ENCODE measurements at places on chromosomes 1 and 21.

- H3K4me1 ChIP-seq = no peaks in the 10 kb centered on the region
- H3K27me3 ChIP-seq = no peaks in the 10 kb centered on the region
- H3K27ac ChIP-seq = no peak overlapping the region
Measured at GRCh38 chr1:236173174-236173767, 30.9 kb downstream of the GPR137B start.

DNA sequence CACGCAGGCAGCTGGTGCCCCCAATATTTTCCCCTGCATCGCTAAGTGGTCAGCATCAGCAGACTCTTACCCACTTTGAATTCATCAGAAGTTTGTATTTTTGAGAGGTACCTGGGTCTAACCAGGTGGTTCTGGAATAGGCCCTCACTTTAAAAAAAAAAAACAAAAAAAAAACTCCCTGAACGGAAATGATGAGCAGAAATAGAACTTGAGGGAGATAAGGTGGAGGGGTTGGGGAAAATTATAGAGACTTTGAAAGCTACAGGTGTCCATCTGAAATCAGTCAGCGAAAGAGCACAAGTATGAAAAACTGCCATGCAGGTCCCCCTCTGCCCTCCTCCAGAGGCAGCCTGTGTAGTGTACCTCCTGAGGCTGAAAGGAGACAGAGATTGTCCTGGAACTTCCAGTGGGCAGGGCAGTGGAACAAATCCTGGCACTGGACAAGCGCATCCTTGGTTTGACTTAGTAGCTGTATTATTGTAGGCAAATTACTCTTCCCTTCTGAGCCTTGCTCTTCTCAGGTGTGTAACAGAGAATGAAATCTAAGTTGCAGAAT lies 1.2 kb downstream of the SLAMF7 start:
- H3K4me3 ChIP-seq = peak overlapping the region; percentile 79
- peaks cover 87% of the 10 kb centered on the region for H3K4me1 ChIP-seq
- peak overlapping the region; percentile 94 for H3K27ac ChIP-seq

DNA sequence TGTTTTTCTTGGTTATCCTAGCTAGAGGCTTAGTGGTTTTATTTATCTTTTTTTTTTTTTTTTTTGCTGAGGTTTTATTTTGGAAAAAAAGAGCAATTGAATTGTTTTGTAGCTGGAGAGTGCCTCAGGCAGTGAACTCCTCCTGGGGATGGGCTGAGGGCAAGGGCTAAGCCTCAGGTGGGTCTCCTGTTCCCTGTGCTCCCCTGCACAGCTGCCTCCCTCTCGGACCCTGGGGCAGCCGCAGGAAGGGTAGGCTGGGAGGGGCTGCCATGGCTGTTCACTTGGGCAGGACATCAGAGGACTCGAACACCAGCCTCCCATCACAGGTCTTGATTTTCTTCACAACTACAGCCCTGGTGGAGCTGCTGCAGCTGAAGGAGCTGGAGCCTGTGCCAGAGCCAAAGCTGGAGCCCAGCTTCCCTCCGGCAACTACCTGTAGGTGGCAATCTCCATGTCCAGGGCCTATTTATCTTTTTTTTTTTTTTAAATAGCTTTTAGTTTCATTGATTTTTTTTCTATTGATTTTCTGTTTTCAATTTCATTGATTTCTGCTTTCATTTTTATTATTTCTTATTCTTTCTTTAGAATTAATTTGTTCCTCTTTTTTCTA lies 28.9 kb downstream of the LEPR start:
- no peak overlapping the region for H3K4me3 ChIP-seq
- no peaks in the 10 kb centered on the region for H3K36me3 ChIP-seq
- H3K27ac ChIP-seq = no peak overlapping the region
- H3K4me1 ChIP-seq = no peaks in the 10 kb centered on the region
- no peak for DNase-seq

DNA sequence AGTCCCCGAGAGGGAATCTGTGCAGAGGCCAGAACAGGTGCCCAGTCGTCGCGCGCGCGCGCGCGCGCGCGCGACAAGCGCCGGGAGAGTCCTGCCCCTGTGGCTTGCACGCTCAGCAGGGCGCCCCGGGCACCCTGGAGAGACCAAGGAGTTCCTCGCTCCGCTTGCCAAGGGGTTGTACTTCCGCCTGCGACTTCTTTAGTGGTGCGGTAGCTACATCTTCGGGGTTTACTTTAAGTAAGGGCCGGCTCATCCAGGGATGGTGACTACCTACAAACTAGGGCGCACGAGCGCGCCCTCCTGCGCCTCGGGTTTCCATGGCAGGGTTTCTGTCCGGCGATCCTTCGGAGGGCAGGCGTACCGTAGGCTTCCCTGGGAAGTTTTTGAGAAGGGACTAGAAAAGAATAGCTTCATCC lies 1.4 kb downstream of the LHX4 start:
- H3K27ac ChIP-seq = no peak overlapping the region
- peak overlapping the region; percentile 61 for H3K4me3 ChIP-seq
- DNase-seq = peak; percentile 50
- H3K36me3 ChIP-seq = no peaks in the 10 kb centered on the region
- peaks cover 45% of the 10 kb centered on the region for H3K4me1 ChIP-seq

GRCh38 chr1:197312163-197312562 lies 44.1 kb downstream of the CRB1 start:
- no peak overlapping the region for H3K4me3 ChIP-seq
- DNase-seq = no peak
- no peaks in the 10 kb centered on the region for H3K36me3 ChIP-seq
- H3K27me3 ChIP-seq = no peaks in the 10 kb centered on the region
- no peak overlapping the region for H3K27ac ChIP-seq

DNA sequence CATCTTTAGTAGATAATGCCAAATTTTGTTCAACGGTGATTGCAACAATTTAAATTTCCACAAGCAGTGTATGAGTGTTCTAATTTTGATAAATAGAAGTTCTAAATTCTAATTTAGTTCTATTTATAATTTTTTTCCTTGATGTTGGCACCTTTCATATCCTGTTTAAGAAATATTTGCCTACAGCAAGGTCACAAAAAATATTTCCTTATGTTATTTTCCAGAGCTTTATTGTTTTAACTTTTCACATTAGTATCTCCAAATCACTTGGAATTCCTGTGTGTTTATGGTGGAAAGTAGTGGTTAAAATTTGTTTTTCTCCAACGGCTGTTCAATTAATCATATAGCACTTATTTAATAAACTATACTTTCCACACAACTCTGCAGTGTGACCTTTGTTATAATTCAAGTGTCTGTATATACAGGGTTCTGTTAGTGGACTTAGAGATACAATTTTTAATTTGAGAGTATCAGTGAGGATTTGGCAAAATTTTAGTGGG lies 94.3 kb upstream of the CD55 start:
- DNase-seq = no peak
- no peak overlapping the region for H3K27ac ChIP-seq
- H3K4me3 ChIP-seq = no peak overlapping the region
- H3K4me1 ChIP-seq = no peaks in the 10 kb centered on the region
- no peaks in the 10 kb centered on the region for H3K27me3 ChIP-seq
- H3K36me3 ChIP-seq = no peaks in the 10 kb centered on the region

GRCh38 chr1:31054349-31054748 lies 11.2 kb downstream of the PUM1 start:
- no peaks in the 10 kb centered on the region for H3K27me3 ChIP-seq
- peak; percentile 48 for DNase-seq
- peaks cover 74% of the 10 kb centered on the region for H3K4me1 ChIP-seq
- peaks cover 45% of the 10 kb centered on the region for H3K36me3 ChIP-seq
- no peak overlapping the region for H3K4me3 ChIP-seq

DNA sequence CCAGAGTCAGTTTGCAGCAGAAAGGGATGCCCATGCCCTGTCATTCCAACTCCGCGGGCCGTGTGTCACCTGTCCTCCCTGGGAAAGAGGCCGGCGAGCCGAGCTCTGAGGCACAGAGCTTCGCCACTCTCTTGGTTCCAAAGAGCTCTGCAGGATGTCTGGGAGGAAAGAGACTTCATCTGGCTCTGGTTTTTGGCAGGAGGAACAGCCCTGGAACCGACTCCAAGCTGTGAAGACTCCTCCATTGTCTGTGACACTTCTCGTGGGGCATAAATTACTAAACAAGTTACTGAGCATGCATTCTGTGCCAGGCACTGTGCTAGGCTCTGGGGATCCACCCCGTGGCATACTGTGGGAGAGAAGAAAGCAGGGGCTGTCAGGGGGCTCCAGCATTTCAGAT lies 3.9 kb upstream of the FAM151A start:
- H3K27ac ChIP-seq = no peak overlapping the region
- no peaks in the 10 kb centered on the region for H3K27me3 ChIP-seq
- no peaks in the 10 kb centered on the region for H3K36me3 ChIP-seq
- no peak overlapping the region for H3K4me3 ChIP-seq
- DNase-seq = no peak

DNA sequence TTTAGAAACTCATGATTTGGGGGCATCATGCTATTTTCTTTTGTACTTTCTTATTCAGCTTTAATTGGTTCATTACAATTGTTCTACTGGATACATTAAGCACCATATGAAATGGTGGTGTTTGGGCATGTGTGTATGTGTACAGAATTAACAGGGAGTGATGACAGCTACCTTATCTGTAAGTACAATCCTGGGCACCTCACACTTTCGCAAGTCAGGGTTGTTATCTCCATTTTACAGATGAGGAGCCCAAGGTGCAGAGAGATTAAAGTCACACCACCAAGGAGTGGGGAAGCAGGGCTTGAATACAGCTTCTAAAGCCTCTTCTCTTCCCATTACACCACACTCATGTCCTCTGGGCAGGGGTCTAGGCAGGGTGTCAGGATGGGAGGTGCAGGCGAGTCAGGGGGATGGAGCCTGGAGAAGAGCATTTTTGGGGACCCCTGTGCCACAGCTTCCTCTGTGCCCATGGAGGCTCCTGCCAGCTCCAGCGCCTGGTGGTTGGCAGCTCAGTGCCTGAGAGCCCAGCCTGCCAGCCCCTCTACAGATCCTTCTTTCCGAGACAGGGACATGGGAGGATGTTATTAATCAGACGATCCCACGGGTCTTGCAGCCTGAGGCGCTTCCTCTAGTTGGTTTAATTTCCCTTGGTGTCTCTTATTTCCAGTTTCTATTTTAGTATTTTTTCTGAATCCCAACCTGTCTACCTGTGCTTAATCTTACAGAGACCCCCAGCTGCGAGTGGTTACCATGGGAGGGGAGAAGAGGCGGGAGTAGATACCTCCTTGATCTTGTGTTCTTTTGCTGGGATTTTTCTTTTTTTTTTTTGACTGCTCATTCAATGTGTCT lies 126.2 kb upstream of the CD34 start:
- no peaks in the 10 kb centered on the region for H3K36me3 ChIP-seq
- H3K27ac ChIP-seq = no peak overlapping the region
- no peak overlapping the region for H3K4me3 ChIP-seq
- no peaks in the 10 kb centered on the region for H3K27me3 ChIP-seq
- H3K4me1 ChIP-seq = no peaks in the 10 kb centered on the region

GRCh38 chr1:239386453-239387303 lies at the start of gene CHRM3:
Gene CHRM3 (plus strand): TSS chr1:239386568. CDS start chr1:239907452, 520,884 bp downstream.
- H3K4me1 ChIP-seq = peaks cover 21% of the 10 kb centered on the region
- peaks cover 60% of the 10 kb centered on the region for H3K27me3 ChIP-seq
- peak; percentile 44 for DNase-seq
- H3K36me3 ChIP-seq = no peaks in the 10 kb centered on the region

DNA sequence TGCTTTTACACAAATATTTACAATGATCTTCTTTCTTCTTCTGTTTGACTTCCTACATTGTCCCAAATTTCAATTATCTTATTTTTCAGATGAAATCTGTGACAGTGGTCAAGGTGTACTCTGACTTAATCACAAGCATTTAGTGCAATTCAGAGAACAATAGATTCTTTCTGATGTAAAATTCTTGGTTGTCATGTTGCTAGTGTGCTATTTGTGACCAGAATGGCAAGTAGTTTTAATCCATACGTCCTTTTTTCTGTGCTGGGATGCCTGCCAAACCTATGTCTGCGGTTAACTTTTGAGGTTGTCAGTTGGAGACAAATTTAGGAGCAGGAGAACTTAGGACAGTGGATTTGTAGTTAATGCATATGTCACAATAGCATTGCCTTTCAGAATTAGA lies 31.0 kb downstream of the NCAM2 start:
- H3K27me3 ChIP-seq = no peaks in the 10 kb centered on the region
- H3K4me3 ChIP-seq = no peak overlapping the region
- no peaks in the 10 kb centered on the region for H3K4me1 ChIP-seq
- DNase-seq = no peak
- no peaks in the 10 kb centered on the region for H3K36me3 ChIP-seq

- H3K4me1 ChIP-seq = no peaks in the 10 kb centered on the region
- H3K27me3 ChIP-seq = peaks cover 9% of the 10 kb centered on the region
- no peak overlapping the region for H3K4me3 ChIP-seq
- no peaks in the 10 kb centered on the region for H3K36me3 ChIP-seq
- no peak overlapping the region for H3K27ac ChIP-seq
- no peak for DNase-seq
Measured at GRCh38 chr1:4203501-4203900, 303.4 kb upstream of the C1orf174 start.

- no peaks in the 10 kb centered on the region for H3K36me3 ChIP-seq
- no peak within 1 kb of the TSS for H3K27ac ChIP-seq
- H3K4me1 ChIP-seq = peaks cover 7% of the 10 kb centered on the region
- H3K4me3 ChIP-seq = no peak within 1 kb of the TSS
- no peaks in the 10 kb centered on the region for H3K27me3 ChIP-seq
Measured at GRCh38 chr1:43300378-43301094, at the start of gene TIE1. Gene TIE1 (plus strand): TSS chr1:43300982. CDS start chr1:43301072, 90 bp downstream.

DNA sequence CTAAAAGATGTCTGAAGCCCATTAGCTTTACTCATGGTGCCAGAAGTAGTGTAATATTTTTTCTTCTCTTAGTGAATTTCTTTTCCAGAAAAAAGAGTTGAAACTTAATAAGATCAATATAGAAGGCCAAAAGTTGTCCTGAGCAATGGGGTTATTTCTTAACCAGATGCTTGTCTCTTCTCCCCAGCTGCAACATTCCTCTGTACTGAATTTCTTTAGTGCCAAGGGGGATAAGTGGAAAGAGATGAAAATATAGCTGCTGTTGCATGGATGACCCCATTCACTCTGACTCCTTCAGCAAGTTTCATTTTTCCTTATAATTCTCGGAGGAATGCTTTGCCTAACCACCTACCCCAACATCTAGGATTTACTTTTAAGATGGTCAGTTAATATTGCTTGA lies 675.0 kb downstream of the USP25 start:
- H3K27me3 ChIP-seq = no peaks in the 10 kb centered on the region
- no peaks in the 10 kb centered on the region for H3K4me1 ChIP-seq
- no peak overlapping the region for H3K27ac ChIP-seq

DNA sequence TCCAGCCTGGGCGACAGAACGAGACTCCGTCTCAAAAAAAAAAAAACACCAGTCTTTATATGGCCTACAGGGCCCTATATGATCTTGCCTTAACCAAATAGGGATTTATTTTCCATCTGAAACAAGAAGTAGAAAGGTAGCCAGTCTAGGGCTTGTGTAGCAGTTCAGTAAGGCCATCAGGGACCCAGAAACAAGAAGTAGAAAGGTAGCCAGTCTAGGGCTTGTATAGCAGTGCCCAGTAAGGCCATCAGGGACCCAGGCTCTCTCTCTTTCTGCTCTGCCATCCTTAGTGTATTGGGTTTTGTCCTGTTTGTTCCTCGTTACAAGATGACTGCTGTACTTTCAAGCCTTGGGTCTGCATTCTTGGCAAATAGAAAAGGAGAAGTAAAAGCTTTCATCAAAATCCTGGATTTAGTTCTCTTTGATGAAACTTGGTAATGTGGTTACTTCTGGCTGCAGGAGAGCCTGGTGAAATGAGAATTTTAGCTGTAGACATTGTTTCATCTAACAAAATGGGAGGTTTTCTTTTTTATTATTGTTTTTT lies 46.1 kb downstream of the PKN2 start:
- no peak for DNase-seq
- H3K36me3 ChIP-seq = peaks cover 37% of the 10 kb centered on the region
- no peak overlapping the region for H3K4me3 ChIP-seq
- no peak overlapping the region for H3K27ac ChIP-seq
- no peaks in the 10 kb centered on the region for H3K27me3 ChIP-seq
